WTC11 (cell line): ENCODE measurements at places on chromosomes 12 and 14. TPM values are rescaled to one million over a fixed set of nuclear protein-coding genes. Genes with fewer than 3 reads are reported as not detected.

DNA sequence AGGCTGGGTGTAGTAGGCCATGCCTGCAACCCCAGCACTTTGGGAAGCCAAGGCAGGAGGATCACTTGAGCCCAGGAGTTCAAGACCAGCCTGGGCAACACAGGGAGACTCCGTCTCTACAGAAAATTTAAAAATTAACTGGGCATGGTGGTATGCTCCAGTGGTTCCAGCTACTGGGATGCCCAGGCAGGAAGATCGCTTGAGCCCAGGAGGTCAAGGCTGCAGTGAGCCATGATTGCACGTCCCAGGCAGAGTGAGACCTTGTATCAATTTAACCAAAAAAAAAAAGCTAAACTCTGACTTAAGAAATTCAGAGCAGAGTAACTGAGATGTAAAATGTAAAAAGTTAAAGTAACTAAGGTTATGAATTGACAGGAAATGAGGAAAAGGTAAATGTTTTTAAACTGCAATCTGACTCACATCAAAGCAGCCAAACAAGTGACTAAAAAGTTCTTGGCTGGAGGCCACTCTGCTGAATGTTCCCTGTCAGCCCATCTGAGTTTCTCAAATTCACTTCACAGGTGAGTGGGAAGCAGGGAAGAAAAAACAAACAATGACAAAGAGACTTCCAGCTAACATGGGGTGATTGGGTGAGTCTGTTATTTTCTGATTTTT, 21.3 kb downstream of the PRKD1 start:
- no peak for DNase-seq

DNA sequence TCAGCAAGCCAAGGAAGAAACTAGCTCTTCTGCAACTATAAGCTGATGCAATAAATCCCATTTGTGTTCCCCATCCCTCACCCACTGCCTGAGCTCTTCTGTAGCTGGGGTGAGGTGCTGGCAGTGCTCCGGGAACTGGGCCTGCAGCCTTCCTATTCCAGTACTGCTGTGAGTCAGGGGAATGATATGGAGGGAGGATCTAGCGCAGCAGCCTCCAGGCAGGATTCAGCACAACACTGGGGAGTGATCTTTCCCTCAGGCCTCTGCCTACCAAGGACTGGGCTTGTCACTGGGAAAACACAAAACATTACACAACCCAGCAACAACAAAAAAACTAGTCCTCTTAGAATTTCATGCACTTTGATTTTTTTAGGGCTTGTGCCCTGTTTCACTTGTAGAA, 58.7 kb downstream of the ST8SIA1 start:
- no peak for DNase-seq

DNA sequence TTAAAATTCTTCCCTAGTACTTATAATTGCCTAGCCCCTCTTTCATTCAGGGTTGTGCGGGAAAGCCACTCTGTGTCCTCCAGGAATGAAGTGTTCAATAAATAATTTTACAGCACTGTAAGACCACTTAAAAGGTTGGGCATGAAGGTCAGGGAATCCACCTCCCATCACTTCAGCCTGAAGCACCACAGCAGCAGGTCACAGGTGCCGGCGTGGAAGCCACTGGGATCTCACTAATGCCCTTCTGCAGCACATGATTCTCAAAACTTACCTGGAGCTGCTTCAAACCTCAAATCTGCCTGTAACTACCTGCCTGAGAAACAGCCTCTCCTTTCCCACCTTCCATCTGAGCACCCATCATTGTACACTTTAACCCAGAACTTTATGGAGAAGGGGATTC, 159.5 kb downstream of the ANO4 start:
- DNase-seq: no peak

VDR gene
- total RNA-seq: 0.76 to 1.3 TPM (median 0.76 TPM) in 3 replicates

DNA sequence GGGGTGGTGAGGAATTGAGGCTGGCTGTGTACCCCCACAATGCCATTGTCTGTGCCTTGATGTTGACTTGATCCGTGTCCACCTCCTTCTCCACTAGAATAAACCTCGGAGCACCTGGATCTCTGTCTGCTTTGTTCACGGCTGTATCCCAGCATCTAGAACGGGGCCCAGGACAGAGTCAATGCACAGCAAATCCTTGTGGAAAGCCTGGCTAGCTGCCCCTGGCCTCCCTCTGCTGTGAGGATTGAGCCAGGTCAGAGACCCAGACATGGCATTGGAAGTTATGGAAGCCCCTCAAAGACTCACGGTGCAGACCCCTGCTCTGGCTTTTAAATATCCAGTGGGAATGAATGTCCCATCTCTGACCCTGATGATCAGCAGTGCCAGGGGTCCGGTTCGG, 109.2 kb downstream of the SCARB1 start:
- DNase-seq: no peak

EFS gene
- 35.3 to 47.4 TPM (median 43.5 TPM) in 3 replicates for total RNA-seq

- no peak for DNase-seq
These were observed 43.3 kb upstream of the GPR132 start for GRCh38 chr14:105108516-105108864.

GRCh38 chr12:131511391-131511802, 199.5 kb upstream of the SFSWAP start:
- DNase-seq: no peak

DNAL1 gene
- 14.3 to 15.6 TPM (median 15.6 TPM) in 3 replicates for total RNA-seq

CBLN3 gene
- total RNA-seq: 0.94 to 2.1 TPM (median 1.5 TPM) in 3 replicates

- no peak for DNase-seq
These were observed 18.8 kb upstream of the LTA4H start for GRCh38 chr12:96054244-96054610.

PDZRN4 gene
- total RNA-seq: 0.09 TPM in 1 of 3 replicates, not detected in the others

DNA sequence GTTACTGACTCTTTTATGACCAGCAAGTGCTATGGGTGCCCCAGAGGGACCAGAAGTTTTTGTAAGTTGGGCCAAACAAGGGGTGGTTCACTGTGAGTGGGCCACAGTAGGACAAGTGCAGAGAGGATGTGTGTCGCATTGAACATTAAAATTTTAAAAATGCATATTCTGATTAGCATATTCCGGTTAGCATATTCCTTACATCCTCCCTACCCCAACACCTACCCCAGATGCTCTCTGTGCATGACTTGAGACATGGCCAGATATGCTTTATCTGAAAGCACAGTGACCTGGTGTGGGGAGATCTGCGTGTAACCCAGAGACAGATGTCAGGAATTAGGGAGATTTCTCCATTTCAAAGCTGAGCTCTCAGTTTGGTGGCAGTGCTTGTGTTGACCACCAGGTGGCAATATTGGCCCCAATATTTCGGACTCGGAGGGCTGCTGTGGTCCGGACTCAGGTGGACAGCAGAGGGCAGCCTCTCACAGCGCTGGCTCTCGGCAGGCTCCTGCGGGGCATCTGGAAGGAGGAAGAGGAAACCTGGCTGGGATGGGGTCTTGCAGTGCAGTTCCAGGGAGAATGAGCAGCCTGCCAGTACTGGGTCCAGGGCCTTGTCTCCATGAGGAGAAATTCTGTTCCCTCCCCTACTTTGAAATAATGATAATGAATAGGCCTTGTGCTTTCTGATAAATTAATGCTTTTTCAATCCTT, 1.6 kb upstream of the CEBPE start:
- DNase-seq: peak; percentile 94

DNA sequence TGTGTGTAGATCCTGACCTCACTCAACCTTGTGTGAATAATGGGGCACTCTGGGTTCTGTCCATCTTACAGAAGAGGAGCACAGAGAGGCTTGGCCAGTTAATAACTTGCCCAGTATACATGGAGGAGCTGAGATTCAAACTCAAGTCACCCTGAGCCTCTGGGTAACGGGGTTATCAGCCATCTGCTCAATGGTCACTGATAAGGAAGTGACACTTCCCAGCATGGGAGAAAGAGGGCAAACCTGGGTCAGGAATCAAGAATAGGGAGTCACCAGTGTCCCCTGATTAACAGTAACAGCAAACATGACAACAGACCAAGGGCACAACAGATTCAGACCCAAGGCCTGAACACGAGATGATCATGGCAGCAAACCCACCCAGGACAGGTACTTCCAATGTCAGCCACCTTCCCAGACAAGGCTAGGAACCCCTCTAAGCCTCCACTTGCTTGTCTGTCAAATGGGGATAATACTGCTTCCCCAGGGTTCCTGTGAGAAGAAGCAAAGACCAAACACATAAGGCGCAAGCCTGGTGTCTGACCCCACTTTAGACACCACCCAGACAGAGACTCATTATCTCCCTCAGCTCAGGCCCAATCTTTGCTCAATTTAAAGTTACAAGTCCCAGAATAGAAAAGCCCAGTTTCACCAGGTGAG, 3.6 kb downstream of the CCDC85C start:
- no peak for DNase-seq

DNA sequence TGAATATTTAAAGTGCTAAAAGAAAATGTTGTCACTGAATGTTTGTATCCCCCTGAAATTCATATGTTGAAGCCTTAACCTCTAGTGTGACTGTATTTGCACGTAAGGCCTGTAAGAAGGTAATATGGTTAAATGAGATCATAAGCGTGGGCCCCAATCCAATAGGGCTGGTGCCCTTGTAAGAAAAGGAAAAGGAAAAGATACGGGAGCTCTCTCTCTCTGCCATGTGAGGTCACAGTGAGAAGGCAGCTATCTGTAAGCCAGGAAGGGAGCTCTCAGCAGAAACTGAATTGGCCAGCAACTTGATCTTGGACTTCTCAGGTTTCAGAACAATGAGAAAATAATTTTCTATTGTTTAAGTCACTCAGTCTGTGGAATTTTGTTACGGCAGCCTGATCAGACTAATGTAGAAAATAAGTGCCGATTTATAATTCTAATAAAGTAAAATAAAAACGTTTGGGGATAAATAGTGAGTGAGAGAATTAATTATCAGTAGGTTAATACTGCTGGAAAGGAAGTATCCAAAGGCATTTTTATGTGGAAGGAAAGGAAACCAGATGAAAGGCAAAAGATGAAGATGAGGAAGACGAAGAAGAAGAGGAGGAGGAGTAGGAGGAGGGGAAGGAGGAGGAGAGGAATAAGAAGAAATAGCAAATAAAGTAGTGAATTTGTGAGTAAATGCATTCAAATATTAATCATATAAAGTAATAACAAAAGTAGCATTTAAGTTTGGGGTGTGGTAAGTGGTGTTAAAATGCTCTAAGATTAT, 188.5 kb upstream of the KRR1 start:
- no peak for DNase-seq
